MG63 (cell line): ENCODE measurements at places on chromosomes 1 and 21. TPM values are rescaled to one million over a fixed set of nuclear protein-coding genes. Genes with fewer than 3 reads are reported as not detected.

GJB3 gene
- total RNA-seq = not detected in 2 replicates

CHRM3 gene
- total RNA-seq = 0.02 and 0.03 TPM in 2 replicates

NUDC gene
- total RNA-seq = 19.1 and 33.9 TPM in 2 replicates

DENND2D gene
- 2.6 and 4.7 TPM in 2 replicates for total RNA-seq

ADAMTS5 gene
- total RNA-seq = 8.4 and 10.3 TPM in 2 replicates

ELF3 gene
- not detected in 2 replicates for total RNA-seq

AADACL4 gene
- not detected in 2 replicates for total RNA-seq

C1orf115 gene
- total RNA-seq = 0.03 TPM in 1 of 2 replicates, not detected in the other

AKR7A3 gene
- 0.95 TPM in 1 of 2 replicates, not detected in the other for total RNA-seq

SPATA46 gene
- not detected in 2 replicates for total RNA-seq

LHX8 gene
- total RNA-seq = 0.79 TPM in 1 of 2 replicates, not detected in the other

CDC14A gene
- 0.46 and 2.2 TPM in 2 replicates for total RNA-seq

KLHDC9 gene
- not detected in 2 replicates for total RNA-seq

TNFSF18 gene
- total RNA-seq = not detected in 2 replicates

GBP6 gene
- not detected in 2 replicates for total RNA-seq

KCNJ9 gene
- not detected in 2 replicates for total RNA-seq

TEDDM1 gene
- total RNA-seq = not detected in 2 replicates

MAN1C1 gene
- 0.26 TPM in 1 of 2 replicates, not detected in the other for total RNA-seq

UMODL1 gene
- total RNA-seq = not detected in 2 replicates

RYR2 gene
- 0.12 and 0.26 TPM in 2 replicates for total RNA-seq

STX12 gene
- 18.9 and 24.0 TPM in 2 replicates for total RNA-seq

DHCR24 gene
- total RNA-seq = 165 and 174 TPM in 2 replicates

LCE1B gene
- not detected in 2 replicates for total RNA-seq

TCEA3 gene
- total RNA-seq = not detected in 2 replicates

S100A10 gene
- 213 and 271 TPM in 2 replicates for total RNA-seq

ICOSLG gene
- 0.10 and 0.30 TPM in 2 replicates for total RNA-seq

PERM1 gene
- 0.13 TPM in 1 of 2 replicates, not detected in the other for total RNA-seq

LRRC40 gene
- total RNA-seq = 17.6 and 25.9 TPM in 2 replicates

PTPN14 gene
- 41.3 and 45.2 TPM in 2 replicates for total RNA-seq

OR6K3 gene
- not detected in 2 replicates for total RNA-seq

ADCY10 gene
- total RNA-seq = 0.13 TPM in 1 of 2 replicates, not detected in the other

NTRK1 gene
- total RNA-seq = not detected in 2 replicates

SLAMF7 gene
- total RNA-seq = not detected in 2 replicates

ADPRS gene
- 64.5 and 65.4 TPM in 2 replicates for total RNA-seq
